ENCODE measurements at places on chromosomes 7 and 10.

DNA sequence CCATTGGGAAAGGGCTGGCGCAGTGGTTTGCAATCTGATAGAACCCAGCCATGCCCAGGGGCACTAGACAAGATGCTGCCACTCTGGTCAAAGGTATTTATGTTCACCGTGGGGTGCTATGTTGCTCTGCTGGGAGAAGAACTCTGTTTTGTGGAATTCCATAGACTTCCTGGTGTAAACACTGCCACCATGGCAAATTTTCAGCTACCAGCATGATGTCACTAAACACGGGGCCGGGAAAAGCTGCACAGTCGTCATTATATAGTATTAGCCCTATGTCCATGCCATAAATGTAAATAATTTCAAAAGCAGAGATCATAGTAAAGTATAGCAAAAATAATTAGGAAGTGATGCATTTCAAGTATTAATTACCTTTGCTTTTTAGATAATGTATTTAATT, 500.6 kb downstream of the PARD3 start:
- no peak for DNase-seq

DNA sequence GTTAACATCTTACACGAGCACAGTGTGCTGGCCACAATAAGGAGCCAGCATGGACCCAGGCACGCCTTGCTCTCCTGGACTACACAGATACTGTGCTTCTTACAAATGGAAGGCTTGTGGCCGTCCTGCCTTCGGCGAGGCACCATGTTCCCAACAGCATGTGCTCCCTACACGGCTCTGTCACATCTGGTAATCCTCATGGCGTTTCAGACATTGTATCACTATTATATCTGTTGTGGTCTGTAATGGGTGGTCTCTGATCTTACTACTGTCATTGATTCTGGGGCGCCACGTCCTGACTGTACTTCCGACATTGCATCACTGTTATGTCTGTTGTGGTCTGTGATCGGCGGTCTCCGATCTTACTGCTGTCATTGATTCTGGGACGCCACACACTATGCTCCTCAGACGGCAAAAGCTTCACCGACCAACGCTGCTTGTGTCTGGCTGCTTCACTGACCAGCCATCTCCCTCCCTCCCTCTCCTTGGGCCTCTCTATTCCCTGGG, 195.4 kb downstream of the MAD1L1 start:
- DNase-seq: no peak

- DNase-seq: no peak
Measured at GRCh38 chr7:79317728-79318127, 135.7 kb downstream of the MAGI2 start.

GRCh38 chr7:8490391-8491045, 57.1 kb downstream of the NXPH1 start:
- no peak for DNase-seq

GRCh38 chr10:43857206-43857930, 208.7 kb upstream of the ZNF32 start:
- DNase-seq: no peak

- DNase-seq: no peak
Measured at GRCh38 chr10:110035070-110035921, 27.5 kb downstream of the ADD3 start.

- no peak for DNase-seq
Measured at GRCh38 chr10:114024876-114025610, 18.6 kb upstream of the ADRB1 start.

- DNase-seq: no peak
Measured at GRCh38 chr10:116417821-116418220, 9.8 kb upstream of the PNLIPRP3 start.

DNA sequence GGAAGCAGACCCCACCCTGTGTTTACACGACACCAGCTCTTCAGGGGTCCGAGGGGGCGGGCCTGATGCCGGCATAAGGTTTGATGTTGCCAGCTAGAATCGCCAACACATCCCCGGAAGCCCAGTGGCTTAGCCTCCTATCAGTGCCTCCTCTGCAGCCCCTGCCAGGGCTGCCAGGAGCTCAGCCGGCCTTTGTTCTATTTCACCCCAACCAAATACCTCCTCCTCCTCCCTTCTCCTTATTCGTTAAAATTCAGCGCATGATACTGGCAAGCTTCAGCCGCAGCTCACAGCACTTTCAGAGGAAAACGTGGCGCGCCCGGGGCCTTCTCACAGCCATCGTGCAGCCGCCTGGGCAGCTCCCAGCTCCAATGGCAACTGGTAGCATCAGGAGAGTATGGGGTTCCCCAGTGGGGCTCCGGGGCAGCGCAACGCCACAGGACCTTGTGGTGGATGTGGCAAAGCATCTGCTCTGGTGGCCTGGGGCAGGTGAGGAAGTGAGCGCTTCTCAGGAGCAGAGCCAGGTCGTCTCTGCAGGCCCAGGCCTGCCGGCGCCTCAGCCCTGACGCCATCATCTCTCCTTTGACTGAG, 176.4 kb upstream of the RHEB start:
- DNase-seq: no peak

DNA sequence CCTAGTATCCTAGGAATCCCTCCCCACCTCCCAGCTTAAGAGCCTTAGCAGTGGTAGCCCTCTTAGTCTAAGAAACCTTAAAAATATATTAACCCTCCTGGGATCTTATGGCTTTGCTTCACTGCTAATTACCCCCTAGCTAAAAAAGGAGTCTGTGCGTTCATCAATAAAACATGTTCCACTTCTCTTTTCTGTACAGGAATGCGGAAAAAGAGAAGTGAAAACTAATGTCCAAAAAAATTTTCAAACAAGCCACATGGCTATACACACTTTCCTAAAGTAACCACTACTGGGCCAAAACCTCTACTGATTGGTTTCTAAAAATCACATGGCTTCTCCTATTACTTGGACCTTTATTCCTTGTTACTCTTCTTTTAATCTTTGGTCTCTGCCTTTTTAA, 667.1 kb upstream of the LRRTM3 start:
- no peak for DNase-seq

DNA sequence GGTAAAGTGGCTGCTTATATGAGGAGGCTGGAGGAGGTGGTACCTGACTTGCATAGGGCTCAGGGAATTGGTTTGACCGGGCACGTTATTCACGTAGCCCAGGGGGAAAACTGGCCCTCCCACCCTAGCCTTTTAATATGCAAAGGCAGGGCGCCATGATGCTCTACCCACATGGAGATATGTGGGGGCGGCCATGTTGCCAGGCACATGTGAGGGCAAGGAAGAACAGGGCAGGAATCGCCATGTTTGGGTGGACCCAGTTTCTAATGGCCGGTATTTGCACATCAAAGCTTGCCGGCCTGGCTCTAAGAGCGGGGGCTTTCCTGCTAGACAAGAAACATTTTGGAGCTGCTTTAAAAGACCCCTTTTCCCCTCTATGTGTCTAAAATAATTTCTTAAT, 949.7 kb upstream of the C7orf33 start:
- no peak for DNase-seq

GRCh38 chr10:101961591-101962498, 94.1 kb downstream of the ARMH3 start:
- peak; percentile 0 for DNase-seq

DNA sequence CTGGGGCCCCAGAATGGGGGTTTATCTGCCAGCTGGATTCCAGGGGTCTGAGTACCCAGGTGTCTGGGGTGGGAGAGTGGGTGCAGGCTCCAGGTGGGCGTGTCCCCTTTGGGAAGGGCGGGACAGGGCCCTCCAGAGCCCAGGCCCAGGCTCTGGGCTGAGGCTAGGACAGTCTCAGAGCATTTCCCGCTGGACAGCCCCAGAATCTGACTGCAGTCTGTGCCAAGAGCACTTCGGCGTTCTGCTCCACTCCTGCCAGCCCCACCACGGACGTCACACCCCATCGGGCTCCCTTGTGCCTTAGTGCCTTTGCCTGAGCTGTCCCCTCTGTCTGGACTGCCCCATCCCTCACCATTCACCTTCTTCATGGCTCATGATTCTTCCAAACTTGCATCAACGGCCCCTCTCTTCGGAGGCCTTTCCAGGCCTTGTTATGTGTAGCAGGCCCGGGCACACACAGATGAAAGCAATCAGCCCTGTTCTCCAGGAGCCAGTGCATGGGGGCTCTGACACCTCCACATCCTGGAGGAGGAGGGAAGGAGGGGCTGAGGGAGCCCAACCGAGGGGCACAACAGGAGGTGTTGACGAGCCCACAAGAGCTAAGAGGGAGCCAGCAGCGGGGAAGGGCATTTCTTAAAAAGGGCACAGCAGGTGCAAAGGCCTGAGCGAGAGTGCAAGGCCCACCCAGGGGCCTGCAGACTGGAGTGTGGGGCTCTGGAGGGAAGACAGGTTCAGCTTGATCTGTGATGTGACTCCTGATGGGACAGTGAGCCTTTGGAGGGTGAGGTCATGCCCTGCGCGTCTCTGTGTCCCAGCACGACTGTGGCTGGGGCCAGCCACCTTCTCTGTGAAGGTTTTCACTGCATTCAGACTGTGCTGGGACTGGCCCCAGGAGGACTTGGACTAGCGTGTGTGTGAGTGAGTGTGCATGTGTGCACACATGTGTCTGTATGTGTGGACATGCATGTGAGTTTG, 41.7 kb downstream of the GTF2IRD1 start:
- DNase-seq: no peak

- no peak for DNase-seq
Measured at GRCh38 chr10:30775779-30776591, 146.4 kb upstream of the LYZL2 start.

DNA sequence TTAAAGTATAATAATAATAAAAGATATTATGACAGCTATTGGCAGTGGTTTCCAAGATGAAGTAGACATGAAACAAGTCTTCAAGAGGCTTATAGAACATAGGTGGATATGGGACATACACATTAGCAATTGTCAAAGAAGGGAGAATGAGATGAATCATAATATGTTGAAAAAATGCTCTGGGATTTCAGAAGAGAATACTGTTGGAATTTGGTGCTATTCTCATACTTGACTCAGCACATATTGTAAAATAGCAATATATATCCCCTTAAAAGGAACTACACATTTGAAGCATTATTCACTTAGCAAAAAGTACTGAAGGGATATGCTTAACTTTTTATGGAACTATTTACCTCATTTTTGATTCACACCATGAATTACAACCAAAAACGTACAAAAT, 577.2 kb upstream of the PCDH15 start:
- no peak for DNase-seq

GRCh38 chr10:124374535-124375352, 44.0 kb downstream of the OAT start:
- no peak for DNase-seq

GRCh38 chr7:142581341-142581740, 167.9 kb upstream of the PRSS1 start:
- no peak for DNase-seq

DNA sequence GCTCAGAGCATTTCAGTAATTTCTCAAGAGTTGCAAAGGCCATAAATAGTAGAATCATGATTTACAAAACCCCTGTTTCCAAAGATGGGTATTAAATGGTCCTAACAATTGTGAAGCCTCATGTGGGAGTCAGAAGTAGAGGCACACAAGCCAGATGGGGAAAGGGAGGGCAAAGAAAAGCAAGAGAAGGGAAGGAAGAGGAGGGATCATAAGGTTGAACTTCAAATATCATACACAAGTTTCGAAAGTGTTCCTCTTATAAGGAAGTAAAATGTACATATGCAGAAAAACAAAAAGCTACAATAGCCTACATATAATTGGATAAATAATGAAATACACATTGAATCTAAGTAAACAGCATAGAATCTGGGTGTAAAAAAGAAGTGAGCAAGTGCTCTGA, 6.0 kb downstream of the LIPN start:
- DNase-seq: no peak

GRCh38 chr7:104328970-104329825, 795 bp downstream of the LHFPL3 start:
- peak; percentile 35 for DNase-seq

- no peak for DNase-seq
Measured at GRCh38 chr10:110498982-110499795, 1.5 kb downstream of the DUSP5 start.

DNA sequence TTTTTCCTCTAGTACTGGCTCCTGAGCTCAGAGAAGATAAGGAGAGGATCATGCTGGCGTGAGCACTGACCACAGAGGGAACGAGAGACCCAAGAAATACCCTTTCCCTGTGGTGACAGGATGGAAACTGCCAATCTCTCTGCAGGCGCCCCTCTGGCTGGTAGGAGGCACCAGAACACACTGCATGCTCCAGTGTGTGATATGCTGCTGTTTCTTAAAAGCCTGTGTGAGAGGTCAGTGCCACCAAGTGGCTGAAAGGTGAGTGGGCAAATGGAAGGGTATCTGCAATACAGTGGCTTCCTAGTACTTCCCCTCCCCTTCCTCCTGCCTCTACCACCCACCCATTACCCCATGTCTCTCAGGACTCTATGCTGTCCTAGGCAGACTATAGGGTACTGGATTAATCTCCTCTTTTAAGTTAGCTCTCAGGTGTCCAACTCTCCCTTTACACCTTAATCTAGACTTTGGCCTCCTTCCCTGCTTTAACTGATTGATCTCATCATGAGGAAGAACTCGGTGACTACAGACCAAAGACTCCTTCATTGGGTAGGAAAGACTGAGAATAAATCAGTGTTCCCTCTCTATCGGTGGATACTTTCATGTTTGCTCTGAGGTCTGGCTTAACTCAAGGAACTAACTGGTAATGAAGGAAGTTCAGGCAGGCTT, 283.6 kb downstream of the ADRA2A start:
- DNase-seq: no peak

- DNase-seq: no peak
Measured at GRCh38 chr7:108069646-108070045, 60.5 kb downstream of the LAMB4 start.

GRCh38 chr10:114385557-114385956, 18.7 kb downstream of the AFAP1L2 start:
- DNase-seq: no peak

DNA sequence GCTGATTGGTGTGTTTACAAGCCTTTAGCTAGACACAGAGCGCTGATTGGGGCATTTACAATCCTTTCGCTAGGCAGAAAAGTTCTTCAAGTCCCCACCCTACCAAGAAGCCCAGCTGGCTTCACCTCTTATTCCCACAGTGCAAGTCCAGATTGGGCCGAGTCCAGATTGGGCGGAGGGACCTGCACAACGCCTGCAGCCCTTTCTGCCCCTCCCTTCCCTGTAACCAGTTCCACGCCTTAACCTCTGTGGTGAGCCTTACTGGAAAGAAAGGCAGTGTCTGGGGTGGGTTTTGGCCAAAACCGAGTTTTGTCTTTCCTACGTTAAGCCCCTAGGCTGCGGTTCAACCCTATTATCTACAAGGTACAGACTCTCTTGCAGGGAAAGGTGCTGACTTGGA, 268.7 kb downstream of the ZEB1 start:
- DNase-seq: no peak

DNA sequence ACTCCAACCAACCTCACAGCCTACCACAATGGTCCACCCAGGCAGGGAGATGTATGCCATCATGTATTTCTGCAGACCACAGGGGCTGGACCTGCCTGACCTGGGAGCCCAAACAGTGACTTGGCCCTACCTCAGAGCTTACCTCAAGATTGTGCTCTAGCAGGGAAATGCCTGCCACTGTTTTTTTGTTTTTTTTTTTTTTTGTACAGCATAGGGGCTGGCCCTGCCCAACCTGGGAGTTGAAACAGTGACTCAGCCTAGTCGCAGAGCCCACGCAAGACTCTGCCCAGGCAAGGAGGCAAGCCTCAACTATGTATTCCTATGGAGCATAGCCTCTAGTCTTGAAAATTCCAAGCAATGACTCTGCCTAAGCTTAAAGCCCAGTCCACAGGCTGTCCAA, 39.3 kb upstream of the CDK6 start:
- no peak for DNase-seq
